ENCODE measurements at places on chromosomes 5 and 9.
A peak's percentile ranks its signal among the peaks of the same experiment; 100 is the strongest.

DNA sequence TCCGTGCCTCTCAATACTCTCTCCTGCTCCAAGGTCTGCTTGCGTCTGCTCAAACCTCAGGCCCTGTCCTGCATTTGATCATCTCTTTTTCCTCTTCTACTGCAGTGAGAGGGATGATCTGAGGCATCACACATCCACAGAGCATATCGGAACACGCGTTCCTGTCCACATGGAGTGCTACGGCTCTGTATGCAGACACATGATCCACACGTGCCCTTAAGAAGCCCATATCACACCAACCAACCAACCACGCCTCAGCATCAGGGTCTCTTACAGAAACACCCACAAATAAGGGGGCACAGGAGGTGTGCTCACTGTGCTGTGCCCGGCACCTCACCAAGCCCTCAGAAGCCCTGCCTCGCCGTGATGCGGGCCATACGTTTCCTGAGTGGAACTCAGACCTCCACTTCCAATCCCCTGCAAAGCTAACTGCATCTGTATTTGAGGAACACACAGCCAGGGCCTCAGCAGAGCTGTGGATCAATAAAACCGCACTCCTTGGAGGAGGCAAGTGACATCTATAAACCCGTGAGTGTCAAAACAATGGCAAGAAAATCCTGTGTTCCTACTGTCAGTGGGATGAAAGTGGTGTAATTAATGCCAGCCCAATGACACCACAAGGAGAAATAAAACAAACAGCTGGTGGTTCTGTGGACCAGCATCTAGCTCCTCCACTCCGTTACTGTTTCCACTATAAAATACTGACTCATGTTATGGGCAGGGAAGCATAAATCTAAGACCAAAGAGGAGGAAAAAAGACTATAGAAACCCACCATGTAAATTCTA is 40.4 kb downstream of the AK8 start:
- DNase-seq = no peak

- DNase-seq = no peak
Observed at GRCh38 chr9:126671983-126672382, 58.3 kb downstream of the LMX1B start.

GRCh38 chr9:17907779-17908508 is 329.1 kb downstream of the SH3GL2 start:
- no peak for DNase-seq

- DNase-seq = no peak
Observed at GRCh38 chr5:142618130-142618523, 67.8 kb downstream of the FGF1 start.

DNA sequence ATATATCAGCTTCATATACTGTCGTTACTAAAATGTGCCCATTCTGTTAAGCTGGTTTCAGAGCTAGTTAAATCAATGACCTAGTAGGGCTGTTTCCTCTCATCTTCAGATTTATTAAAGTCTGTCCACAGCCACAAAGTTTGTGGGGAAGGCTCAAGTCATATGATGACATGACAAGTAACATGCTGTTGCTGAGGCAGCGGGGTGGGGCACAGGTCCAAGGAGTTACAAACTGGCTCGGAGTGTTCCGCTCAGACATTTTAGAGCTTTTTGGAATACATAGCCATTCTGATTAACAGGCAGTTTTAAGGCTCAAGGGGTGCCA is 2.7 kb upstream of the ANP32B start:
- DNase-seq = no peak

- DNase-seq = peak; percentile 62
Observed at GRCh38 chr5:392431-392988, 50.5 kb upstream of the EXOC3 start.

- no peak for DNase-seq
Observed at GRCh38 chr5:153767221-153768188, 271.2 kb downstream of the FAM114A2 start.

GRCh38 chr9:123757960-123758359 is 172.0 kb downstream of the DENND1A start:
- DNase-seq = no peak
